CD4-positive, alpha-beta T cell treated with Interleukin-15 for 1 hour (primary cell): ENCODE measurements at places on chromosomes 4 and X.

GRCh38 chr4:153408932-153409331, 57.2 kb upstream of the TMEM131L start:
- no peak for DNase-seq

DNA sequence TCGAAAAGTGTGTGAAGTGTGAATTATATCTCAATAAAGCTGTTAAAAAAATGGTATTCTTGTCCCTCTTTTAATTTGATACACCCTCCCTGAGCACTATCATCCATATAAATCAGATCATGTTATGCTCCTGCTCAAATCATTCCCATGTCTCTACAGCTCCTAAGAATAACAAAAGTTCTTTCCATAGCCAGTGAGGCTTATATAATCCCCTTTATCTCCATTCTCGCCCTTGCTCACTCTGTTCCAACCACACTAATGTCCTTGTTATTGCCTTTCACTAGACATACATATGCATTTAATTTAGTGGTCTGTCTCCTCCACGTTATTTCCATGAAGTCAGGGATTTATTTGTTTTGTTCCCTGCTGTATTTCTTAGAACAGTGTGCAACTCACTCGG, 10.5 kb downstream of the ZGRF1 start:
- no peak for DNase-seq

DNA sequence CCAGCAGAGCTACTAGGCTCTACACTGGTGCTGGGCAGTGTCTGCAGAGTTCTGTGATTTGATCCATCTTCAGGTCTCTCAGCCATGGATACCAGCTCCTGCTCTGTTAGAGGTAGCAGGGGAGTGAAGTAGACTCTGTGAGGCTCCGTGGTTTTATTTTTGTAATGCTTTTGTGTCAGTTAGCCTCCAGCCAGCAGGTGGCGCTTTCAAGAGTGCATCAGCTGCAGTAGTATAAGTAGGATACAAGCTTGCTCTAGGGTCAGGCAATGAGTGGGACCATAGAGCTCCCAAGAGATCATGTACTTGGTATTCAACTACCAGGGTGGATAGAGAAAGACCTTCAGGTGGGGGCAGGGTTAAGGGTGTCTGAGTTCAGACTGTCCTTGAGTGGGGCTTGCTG, 362.5 kb upstream of the TRAM1L1 start:
- DNase-seq: no peak

GRCh38 chr4:106422766-106423165, 54.2 kb upstream of the GIMD1 start:
- DNase-seq: no peak

DNA sequence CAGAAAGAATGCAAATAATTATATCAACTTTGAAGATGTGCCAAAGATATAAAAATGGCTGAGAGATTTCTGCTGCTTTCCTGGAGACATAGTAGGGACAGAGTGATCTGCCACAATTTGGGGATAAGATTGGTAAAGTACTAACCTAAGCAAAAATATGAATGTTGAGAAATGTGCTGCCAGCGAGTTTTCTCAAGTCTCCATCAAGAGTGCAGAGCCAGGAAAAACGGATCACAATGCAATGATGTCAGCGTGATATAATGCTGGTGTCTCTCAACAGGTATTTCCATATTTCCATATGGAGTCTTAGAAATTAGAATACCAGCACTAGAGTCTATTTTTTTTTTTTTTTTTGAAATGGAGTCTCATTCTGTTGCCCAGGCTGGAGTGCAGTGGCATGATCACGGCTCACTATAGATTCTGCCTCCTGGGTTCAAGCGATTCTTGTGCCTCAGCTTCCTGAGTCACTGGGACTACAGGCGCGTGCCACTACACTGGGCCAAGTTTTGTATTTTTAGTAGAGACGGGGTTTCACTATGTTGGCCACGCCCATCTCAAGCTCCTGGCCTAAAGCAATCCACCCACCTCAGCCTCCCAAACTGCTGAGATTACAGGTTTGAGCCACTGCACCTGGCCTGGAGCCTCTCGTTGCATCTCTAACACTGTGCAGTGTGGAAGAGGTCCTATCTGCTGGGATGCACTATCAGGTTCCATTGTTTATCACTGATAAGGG, 893.5 kb downstream of the TRIML1 start:
- no peak for DNase-seq

GRCh38 chr4:5812506-5813229, 80.2 kb downstream of the CRMP1 start:
- no peak for DNase-seq

- no peak for DNase-seq
These were observed 44.4 kb downstream of the SEL1L3 start for GRCh38 chr4:25818371-25818871.

DNA sequence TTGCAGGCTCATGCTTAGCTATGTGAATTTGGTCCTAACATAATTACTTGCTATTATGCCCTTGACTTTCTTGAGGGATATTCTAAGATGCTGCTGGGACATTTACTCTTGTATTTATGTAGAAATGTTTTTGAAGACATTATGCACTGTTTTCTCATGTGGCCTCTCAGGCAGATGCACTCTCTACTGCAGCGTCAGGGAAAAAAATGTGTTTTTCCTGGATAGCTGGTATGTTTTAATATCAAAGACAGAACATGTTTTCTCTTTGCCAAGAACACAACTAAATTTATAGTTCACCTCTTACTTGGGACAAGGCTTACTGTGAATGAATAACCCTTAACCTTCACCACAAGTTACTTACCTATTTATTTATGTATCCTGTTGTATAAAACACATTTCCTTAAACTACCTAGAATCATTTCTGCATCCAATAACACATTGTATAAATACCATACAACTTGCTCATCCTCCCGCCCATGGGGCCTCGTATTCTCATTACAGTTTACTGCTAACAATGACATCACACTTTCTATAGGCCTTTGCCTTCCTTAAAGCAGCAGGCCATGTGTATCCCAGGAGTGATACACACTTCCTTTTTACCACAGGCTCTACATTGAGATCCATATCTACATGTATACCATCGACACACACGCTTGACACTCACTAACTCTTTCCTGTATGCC, 178.7 kb downstream of the SLIT2 start:
- no peak for DNase-seq

GRCh38 chr4:181524499-181524898, 718.7 kb upstream of the TENM3 start:
- no peak for DNase-seq

DNA sequence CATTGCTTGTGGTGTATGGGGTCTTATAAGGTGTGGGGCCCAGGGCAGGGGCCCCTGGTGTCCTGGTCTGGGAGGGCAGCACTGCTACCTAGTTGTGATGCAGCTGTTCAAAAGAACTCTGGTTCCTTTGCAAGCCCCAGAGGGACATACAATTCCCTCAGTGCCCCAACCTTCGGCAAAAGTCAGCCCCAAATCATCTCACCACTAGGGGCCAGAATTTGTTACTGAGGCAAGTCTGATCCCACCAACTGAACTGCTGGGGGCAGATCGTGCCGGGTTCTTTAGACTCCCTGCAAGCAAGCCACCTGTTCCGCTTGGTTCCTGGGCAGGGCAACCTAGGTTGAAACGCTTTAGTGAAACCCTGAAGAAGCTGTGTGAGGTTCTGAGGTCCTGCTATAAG, 180.1 kb upstream of the S100G start:
- DNase-seq: no peak

DNA sequence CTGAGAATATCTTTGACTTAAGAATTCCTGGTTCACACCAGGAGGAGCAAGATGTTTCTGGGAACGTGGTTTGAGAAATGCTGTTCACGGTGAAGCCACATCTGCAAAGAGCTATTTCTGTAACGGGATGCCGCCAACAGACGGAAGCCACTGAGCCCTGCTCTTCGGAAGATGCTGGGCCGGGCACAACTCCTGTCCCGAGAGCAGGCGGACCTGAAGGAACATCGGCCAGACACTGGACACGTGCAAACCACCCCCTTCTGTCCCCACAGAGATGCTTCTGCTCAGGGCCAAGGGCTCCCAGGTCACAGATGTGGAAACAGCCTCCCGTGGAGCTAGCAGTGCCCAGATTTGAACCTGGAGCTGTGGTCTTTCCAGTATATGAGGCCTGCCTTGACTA, 24.3 kb downstream of the HMX1 start:
- DNase-seq: peak; percentile 9

- no peak for DNase-seq
These were observed at the start of gene PDLIM3 for GRCh38 chr4:185534866-185535611. PDLIM3 (minus strand) TSS chr4:185535507; CDS start chr4:185535434, 73 bp downstream.

- no peak for DNase-seq
These were observed 153.9 kb downstream of the CCNG2 start for GRCh38 chr4:77310931-77311330.

- DNase-seq: no peak
These were observed 25.6 kb upstream of the TEX13C start for GRCh38 chrX:125293850-125294780.

DNA sequence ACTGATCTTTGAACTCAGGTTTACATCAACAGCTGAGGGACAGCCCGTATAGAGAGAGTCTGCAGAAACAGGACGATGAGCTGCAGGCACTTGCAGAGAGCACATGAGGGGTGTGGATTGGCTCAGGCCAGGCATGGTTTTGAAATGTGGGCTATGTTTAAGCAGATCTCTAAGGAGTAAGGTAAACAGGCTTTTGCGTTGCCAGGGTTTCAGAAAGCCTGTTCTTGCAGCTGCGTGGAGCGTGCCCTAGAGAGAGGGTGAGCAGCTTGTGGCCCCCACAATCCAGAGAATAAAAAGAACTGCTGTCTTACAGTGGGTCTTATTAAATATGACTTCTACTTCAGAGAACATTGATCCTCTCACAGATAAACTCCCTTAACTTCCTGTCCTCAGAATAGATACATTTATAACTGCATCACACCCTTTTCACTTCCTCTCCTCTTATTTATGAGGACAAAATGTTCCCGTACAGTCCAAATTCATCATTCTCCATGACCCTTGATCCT, 64.1 kb downstream of the TMA16 start:
- peak; percentile 68 for DNase-seq

- DNase-seq: no peak
These were observed 193.2 kb upstream of the LEF1 start for GRCh38 chr4:108361886-108362285.

DNA sequence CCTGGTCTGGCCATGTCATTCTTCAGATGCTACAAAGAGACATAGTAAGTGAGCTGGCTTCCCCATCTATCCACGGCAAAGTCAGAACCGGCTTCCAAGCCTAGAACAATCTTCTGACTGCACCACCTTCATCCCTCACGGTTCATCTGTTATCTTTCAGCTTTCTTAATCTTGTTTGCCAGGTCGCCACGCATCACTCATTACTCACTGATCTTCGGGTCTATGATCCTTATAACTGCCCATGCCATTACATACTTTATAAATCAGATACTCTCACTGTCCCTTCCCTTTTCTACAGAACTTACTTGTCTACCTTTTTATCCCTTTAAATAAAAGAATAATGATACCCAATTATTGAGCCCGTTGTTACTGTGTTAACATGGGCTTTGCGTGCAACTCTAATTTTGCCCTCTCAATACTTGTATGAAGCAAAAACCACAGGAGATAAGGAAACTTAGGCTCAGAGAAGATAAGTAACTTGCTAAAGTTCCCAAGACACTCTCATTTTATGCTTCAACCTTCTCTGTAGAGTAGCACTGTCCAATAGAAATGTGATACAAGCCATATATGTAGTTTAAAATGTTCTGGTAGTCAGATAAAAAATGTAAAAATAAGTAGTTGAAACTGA, 171.7 kb downstream of the AMELX start:
- no peak for DNase-seq
